ENCODE measurements at places on chromosomes 5 and 9. TPM values are rescaled to one million over a fixed set of nuclear protein-coding genes. Genes with fewer than 3 reads are reported as not detected.

The SLC36A3 gene
- not detected for polyA plus RNA-seq

- DNase-seq = no peak
Measured at GRCh38 chr5:108259306-108259705, 122.6 kb downstream of the FBXL17 start.

DNA sequence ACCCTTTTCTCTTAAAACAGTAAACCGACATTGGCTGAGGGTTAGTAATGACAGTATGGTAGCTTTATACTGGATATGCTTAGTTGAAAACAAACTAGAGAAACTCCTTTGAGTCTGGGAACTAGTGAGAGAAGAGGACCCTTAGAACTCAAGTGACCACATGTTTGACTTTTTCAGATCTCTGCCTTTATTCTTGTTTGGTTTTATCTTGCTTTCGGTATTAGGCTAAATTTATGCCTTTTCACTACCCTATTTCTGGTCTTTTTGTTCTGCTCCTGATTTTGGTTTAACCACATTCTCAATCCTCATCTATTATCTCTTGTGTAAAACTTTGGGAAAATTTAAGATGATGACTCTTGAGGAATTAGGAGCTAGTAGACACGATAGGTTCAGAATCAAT is 11.0 kb downstream of the SNAPC3 start:
- DNase-seq = no peak

The UNC13B gene
- 23.7 TPM for polyA plus RNA-seq

GRCh38 chr5:59272809-59273427 is 620.6 kb downstream of the PDE4D start:
- DNase-seq = no peak
